ENCODE measurements at places on chromosomes 5 and 9. TPM values are rescaled to one million over a fixed set of nuclear protein-coding genes. Genes with fewer than 3 reads are reported as not detected.

NR6A1 gene
- total RNA-seq, result 1.2 TPM

- no peak for DNase-seq
These were observed 102.4 kb upstream of the PARP8 start for GRCh38 chr5:50564079-50564478.

GRCh38 chr9:10112798-10113197, 500.0 kb downstream of the PTPRD start:
- no peak for DNase-seq

TUSC1 gene
- 10.5 TPM for total RNA-seq

NIM1K gene
- total RNA-seq, result 1.9 TPM

All from fibroblast of the aortic adventitia (primary cell).